Natural killer cell treated with Interleukin-12 subunit alpha and Interleukin-12 subunit beta and Interleukin-15 and Interleukin-18, amount 100 ng/mL, for 72 hours (primary cell): ENCODE measurements at places on chromosomes 11 and 22.

- H3K4me1 ChIP-seq, result no peaks in the 10 kb centered on the region
- no peaks in the 10 kb centered on the region for H3K36me3 ChIP-seq
- no peak overlapping the region for H3K4me3 ChIP-seq
- DNase-seq, result no peak
- no peak overlapping the region for H3K27ac ChIP-seq
- no peaks in the 10 kb centered on the region for H3K27me3 ChIP-seq
Observed at GRCh38 chr11:106520146-106520912, 442.9 kb downstream of the AASDHPPT start.

DNA sequence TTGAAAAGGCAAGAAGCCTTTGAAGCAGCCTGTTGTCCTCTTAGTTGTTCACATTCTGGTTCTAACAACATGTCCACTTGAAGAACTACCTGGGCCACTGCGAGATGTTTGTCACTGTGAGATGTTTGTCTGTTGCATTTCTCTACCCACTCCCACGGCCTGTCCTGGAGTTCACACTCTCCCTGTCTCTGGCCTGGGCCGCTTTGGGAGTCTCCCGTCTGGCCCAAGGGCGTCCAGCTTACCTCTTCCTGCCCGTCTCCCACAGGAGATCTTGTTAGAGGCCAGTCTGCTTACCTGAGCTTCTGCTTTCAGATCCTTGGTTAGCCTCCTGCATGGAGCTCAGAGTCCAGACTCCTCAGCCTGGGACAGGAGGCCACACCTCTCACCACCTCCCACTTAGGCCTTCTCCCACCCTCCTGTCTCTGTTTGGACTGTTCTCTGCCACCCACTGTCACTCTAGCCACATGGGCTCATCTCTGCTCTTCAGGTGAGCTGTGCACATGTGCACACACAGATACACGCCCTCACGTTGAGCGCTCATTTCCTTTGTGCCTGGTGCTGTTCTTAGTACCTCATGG lies 66.0 kb downstream of the TBC1D22A start:
- H3K4me1 ChIP-seq, result peaks cover 48% of the 10 kb centered on the region
- H3K27me3 ChIP-seq, result no peaks in the 10 kb centered on the region
- no peak for DNase-seq
- no peak overlapping the region for H3K27ac ChIP-seq
- peaks cover 4% of the 10 kb centered on the region for H3K36me3 ChIP-seq
- no peak overlapping the region for H3K4me3 ChIP-seq

DNA sequence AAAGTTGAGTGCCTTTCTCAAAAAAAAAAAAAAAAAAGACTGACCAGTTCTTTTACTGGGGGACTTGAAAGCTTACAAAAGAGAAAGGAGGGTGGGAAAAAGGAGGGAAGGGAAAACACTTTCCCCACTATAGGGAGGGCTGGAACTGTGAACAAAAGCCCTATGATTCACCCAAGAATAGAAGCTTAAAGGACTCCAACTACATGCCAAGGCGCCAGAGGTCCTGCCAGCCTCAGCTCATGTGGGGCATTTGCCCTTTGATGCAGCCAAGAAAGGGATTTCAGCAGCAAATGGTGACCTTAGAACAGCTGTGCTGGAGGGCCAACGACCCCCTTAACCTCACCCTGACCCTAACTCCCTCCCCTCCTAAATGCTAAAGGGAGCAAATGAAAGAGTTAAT lies 160.0 kb downstream of the NTM start:
- no peak overlapping the region for H3K27ac ChIP-seq
- no peaks in the 10 kb centered on the region for H3K36me3 ChIP-seq
- DNase-seq, result no peak
- H3K4me3 ChIP-seq, result no peak overlapping the region
- H3K4me1 ChIP-seq, result no peaks in the 10 kb centered on the region

DNA sequence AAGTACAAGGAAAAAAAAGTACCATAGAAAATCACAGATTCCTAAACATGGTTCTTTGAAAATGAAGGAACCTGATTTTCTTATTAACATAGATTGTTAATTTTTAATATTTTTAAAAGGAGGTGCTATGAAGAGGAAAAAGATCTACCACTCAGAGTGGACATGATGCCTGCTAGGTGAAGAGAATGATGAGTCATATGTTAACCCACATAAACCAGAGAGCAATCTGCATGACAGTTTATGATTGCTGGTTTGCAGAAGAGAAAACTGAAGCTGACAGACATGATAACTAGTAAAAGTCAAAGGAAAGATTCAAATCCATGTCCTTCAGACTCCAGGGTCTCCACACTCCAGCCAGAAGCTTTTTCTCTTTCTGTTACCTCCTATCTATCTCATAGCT lies 1231.7 kb downstream of the LRRC4C start:
- H3K27me3 ChIP-seq, result no peaks in the 10 kb centered on the region
- H3K4me3 ChIP-seq, result no peak overlapping the region
- no peak for DNase-seq
- H3K4me1 ChIP-seq, result no peaks in the 10 kb centered on the region
- H3K36me3 ChIP-seq, result peaks cover 5% of the 10 kb centered on the region
